Anterior cingulate cortex (tissue), 58 donors: ENCODE measurements at places on chromosomes 11 and 22.

DNA sequence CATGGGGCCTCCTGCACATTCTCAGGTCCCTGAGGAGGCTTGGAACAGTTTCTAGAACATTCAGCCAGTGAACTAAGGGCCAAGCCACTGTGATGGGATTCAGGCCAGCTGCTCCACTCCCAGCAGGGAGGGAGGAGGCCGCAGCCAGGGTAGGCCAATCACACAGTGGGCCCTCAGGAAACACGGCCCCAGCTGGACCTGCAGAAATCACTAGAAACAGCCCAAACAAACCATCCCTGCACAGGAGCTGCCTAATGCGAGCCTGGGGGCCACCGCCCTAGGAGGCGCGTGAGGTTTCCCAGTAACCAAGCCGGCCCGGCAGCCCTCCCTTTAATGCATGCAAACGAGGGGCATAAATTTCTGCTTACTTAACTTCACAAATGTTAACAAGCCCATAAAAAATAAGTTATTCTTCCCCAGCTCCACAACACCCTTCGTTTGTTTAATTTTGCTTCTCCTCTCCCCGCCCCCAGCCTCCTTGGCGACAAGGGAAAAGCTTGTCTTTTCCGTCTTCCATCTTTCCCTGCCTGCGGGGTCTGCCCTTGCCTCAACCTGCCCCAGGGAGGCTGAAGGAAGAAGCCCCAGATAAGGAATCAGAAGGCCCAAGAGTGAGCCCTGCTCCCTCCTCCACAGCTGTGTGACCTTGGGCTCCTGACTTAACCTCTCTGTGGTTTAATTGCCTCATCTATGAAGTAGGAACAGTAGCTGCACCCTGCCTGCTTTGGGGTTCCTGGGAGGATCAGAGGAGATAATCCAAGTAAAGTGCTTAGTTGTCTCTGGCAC, 25.7 kb downstream of the ELFN2 start:
- no peak for DNase-seq

GRCh38 chr11:2991452-2992233, 486 bp downstream of the NAP1L4 start:
- DNase-seq: no peak

DNA sequence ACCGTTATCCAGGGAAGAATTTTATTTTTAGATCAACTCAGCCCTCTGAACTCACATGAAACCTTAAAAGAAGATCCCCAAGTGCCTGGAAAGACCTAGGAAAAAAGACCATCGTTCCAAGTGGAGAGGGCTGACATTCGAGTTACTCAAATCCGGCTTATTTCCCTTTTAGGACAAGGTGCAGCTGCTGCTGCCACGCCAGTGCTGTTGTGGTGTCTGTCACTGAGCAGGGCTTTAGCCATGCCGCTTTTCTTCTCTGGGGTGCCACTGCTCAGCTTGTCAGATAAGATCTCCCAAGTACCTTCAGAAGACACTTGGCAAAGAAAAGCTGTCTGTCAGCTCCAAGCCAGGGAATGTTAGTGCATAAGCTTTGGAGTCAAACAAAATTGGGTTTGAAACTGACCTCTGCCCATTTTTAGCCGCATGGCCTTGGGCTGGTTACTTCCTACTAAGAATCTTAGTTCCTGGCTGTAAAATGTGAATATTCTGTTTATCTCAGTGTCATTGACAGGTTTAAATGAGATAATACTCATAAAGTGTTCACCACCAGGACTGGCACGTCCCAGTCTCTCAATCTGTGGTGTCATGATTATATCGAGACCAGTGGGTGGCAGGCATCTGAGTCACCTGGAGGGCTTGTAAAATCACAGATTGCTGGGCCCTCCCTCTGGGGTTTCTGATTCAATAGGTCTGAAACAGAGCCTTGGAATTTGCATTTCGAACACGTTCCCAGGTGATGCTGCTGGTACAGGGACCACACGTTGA, 117.5 kb downstream of the PKNOX2 start:
- DNase-seq: no peak

DNA sequence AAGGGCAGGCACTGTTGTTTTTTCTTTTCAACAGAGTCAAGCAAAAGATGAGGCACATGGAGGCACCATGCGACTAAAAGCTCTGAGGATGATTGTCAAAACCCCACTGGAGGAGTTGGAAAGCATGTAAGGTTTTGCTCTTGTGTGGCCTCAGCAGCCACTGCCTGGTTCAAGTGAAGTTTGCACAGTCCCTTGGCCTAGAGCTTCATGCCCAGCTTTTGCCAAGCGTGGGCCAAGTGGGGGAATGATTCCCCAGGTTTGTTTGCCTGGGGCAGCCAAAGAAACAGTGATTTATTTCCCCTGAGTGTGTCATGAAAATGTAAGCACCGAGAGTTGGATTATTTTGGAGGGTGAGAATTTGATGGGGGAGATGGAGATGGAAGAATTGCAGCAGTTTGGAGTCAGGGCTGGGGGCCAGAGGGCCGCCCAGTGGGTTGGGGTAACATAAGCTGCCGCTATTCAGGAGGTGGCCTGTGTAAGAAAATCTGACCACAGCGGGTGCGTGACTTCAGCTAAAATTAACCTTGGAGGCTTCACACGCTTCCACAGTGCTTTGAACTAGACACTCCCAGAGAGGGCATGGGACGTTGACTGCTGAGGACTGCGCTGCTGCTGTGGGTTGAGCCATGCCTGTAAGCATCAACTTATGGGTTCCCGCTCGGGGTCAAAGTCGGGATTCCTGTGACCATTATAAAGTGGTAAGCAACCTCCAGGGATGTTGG, 100.7 kb downstream of the NAV2 start:
- DNase-seq: no peak

DNA sequence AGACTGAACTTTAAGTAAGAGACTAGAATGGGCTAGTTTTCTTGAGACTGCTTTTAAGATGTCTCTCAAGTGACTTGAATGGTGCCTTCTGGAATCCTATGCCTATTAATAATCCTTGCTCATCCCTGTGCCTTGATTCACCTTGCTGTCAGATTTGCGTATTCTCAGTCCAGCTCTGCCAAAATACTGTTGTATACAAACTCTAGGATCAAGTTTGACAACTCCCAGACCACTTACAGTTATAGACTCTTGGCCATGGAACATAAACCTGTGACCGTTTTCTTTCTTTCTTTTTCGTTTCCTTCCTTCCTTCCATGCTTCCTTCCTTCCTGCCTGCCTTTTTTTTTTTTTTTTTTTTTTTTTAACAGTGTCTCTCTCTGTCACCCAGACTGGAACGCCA, 2390.9 kb upstream of the RAG2 start:
- DNase-seq: no peak

DNA sequence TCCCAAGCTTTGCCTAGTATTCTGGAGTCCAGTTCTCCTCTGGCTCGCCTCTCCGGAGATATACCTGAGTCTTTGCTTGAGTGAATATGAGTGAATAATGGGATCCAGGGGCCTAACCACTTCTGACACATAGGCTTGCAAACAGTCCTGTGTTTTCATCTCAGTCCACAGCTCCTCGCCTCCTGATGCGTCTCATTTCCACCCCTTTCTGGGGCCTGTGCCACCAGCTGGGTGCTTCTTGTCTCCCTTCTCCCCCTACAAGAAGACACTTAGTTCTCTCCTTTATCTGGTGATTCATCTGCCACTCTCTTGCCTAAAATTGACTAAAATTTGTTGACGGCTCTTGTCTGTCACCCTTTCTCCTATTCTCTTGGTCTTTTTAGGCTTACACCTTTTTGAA, 44.6 kb downstream of the SFI1 start:
- no peak for DNase-seq

- DNase-seq: no peak
Measured at GRCh38 chr11:36458129-36458915, 51.8 kb downstream of the TRAF6 start.

DNA sequence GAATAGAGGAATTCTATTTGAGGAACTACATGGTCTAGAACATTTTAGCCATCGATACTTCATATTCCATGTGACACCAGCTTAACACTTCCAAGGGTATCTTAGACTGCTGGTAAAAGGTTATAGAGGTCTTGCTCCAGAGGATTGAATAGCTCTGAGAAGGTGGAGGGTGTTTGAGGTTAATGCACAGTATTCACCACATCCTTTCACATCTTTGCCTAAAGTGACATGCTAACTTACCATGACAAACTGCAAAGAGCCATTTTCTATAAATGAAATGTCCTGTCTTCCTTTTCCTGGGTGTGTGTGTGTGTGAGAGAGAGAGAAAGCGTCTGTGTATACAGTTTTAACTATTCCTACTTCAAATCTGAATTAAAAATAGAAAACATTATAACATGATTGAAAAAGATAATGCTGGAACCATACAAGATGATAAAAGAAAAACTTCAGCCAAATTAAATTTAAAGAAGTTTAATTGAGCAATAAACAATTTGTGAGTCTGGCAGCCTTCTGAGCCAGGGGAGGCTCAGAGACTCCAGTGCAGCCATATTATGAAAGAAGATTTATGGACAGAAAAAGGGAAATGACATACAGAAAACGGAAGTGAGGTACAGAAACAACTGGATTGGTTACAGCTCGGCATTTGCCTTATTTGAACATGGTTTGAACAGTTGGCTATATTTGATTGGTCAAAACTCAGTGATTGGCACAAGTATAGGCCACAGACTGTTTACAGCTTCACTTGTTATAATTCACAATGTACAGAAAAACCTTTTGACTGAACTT, 320.9 kb upstream of the CCDC179 start:
- no peak for DNase-seq

DNA sequence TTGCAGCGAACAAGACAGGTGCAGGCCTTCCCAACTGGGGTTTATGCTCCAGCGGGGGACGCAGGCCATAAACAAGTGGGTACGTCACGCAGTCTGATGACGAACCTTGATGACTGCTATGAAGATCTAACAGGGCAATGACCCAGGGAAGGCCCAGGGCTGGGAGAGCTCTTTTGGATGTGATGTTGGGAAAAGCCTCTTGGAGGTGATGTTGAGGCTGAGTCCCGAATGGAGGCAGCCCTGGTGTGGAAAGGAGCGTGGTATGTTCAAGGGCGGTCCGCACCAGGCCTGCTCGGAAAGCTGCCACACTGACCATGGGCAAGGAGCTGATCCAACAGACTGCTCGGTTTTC, 5.8 kb downstream of the FADS2 start:
- DNase-seq: no peak

DNA sequence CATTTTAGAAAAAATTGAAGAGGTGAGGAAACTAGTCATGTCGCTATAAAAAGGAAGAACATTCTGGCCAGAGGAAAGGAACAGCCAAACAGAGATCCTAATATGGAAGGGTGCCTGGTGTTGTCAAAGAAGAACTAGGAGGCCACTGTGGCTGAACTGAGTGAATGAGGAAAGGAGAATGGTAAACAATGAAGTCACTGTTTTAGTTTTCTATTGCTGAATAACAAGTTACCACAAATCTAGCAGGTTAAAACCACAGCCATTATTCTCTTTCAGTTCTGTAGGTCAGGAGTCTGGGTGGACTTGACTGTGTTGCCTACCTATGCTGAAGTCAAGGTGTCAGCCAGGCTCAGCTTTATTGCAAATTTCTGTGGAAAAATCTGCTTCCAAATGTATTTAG, 549.3 kb upstream of the CCDC90B start:
- no peak for DNase-seq

DNA sequence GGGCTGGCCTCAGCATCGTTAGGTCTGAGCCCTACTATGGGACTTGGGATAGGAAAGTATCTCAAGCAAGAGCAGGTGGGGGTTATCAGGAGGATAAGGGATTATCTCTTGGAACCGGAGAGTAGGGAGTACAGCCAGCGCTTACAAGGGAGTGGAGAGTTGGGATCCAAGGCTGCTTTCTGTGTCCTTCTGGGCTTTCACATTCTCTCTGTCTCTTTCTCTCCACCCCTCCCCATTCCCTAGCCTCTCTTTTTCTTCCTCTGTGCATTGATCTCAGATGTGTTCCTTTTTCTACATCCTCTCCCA, 170.2 kb downstream of the BUD13 start:
- no peak for DNase-seq

DNA sequence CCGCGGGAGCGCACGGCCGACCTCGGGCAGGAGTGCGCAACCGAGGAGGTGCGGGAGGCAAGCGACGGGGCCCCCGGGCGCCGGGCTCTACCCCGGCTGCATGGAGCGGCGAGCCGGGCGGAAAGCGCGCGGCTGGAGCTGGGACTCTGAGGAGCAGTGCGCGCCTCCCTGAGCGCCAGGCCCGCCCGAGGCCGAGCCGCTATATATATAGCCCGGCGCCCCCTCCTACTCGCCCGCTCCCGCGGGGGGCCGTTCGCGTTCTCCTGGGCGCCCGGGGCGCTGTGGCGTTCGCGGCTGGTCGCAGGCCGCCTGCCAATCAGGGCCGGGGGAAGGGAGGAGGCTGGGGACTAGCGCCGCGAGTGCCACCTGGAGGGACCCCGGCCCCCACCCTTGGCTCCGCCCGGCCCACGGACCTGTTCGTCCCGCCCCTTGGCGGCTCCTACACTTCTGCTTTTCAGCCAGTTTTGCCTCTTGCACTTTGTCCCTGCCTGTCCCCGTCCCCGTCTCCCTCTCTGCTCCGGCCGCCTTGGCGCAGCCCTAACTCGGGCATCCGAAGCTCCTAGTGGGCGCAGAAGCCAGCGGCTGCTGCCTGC, at the start of gene FGF4:
Gene FGF4, minus strand, starts transcription at position 179 of the 593 bp plus-strand sequence. CDS start 257 bp downstream, outside the sequence.
- no peak for DNase-seq

DNA sequence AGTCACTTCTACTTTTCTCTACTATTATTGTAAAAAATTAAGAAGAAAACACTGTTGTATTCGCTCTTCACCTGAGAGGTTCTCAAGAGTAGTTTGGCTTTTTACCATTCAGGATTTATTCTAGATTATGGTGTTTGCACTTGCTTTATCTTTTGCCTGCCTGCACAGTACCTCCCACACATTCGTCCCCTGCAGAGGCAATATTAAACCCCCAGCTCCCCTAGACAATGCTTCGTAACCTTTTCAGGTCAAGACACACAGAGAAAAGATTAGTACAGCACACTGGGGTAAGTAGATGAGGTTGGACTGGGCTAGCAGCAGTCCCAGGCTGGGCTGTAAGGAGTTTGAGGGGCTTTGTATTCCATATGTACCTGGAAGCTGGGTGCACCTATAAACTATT, 62.4 kb downstream of the TNRC6B start:
- DNase-seq: no peak

GRCh38 chr11:33919645-33920044, 27.8 kb upstream of the LMO2 start:
- no peak for DNase-seq

DNA sequence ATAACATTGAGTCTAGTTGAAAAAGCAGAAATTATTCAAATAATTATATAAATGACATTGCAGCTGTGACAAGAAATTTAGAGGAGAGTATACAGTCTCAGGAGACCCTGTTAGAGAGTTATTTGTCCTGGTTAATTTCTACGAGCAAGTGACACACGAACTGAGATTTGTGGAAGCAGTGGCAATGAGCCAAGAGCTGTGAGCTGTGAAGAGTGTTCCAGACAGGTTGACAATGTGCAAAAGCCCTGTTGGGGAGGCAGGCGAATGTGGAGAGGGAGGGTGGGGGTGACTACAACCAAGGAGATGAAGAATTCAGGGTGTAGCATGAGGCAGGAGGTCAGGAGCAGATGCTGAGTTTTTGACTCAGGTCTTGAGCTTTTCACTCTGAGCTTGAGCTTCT, 620.2 kb upstream of the TENM4 start:
- DNase-seq: no peak
